ENCODE measurements at places on chromosomes 7 and 10. TPM values are rescaled to one million over a fixed set of nuclear protein-coding genes. Genes with fewer than 3 reads are reported as not detected.

GRCh38 chr10:13922586-13922985 is 335.8 kb downstream of the PRPF18 start:
- DNase-seq = no peak

DNA sequence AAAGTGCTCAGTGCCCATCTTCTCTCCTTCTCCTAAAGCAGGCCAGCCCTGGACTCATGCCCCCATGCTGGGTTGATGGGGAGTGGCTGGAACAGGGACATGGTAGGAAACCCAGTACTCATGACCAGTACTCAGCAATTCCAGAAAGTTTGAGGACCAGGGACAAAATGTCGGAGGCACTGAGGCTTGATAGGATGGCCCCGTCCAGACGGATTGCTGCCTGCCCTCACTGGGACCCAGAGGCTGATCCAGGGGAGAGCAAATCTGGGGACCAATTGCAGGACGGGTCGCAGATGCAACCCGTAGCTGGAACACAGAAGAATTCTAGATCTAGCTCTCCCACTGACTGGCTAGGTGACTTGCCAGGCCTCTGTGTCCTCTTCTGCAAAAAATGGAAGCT is 5.1 kb downstream of the ZCCHC24 start:
- no peak for DNase-seq

- DNase-seq = no peak
These were observed 53.5 kb downstream of the SEPTIN7 start for GRCh38 chr7:35854311-35854710.

- DNase-seq = no peak
These were observed 184.8 kb upstream of the NRP1 start for GRCh38 chr10:33519130-33519860.

- no peak for DNase-seq
These were observed 5.9 kb downstream of the SEMA3E start for GRCh38 chr7:83643012-83643411.

GRCh38 chr10:92572362-92573090 is 1.4 kb downstream of the IDE start:
- DNase-seq = no peak

DNA sequence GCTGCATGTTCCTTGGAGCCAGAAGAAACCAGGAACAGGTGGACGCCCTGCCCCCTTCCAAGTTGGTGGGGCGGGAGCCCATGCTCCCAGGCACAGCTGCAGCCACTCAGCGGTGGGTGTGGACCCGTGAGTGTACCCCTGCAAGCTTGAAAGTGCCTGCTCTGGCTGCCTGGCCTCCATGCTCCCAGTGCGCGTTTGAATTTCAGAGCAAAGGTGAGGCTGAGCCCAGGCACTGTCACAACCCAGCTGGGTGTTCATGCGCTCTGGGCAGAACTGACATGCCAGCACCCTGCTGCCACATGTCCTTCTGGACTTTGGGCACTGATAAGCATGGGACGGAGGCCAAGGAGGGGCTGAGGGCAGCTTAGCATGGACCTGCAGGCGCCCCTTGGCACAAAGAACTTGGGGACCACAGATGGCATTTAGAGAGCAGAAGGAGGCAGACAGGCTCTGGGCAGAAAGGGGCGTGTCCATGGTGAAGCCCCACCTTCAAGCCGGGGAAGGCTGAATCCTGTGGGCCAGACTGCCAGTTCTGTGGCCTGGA is 402.0 kb upstream of the NRG3 start:
- no peak for DNase-seq

GRCh38 chr7:84914598-84914997 is 272.3 kb downstream of the SEMA3D start:
- no peak for DNase-seq

GRCh38 chr10:51918884-51919325 is 219.5 kb upstream of the CSTF2T start:
- no peak for DNase-seq

GRCh38 chr10:87896216-87896615 is 32.8 kb downstream of the PTEN start:
- DNase-seq = no peak

- DNase-seq = no peak
These were observed 186.2 kb upstream of the MKLN1 start for GRCh38 chr7:131141443-131141967.

GRCh38 chr10:91860885-91861284 is 48.4 kb downstream of the FGFBP3 start:
- DNase-seq = no peak

- no peak for DNase-seq
These were observed 247.5 kb downstream of the THSD7A start for GRCh38 chr7:11584406-11585031.

DNA sequence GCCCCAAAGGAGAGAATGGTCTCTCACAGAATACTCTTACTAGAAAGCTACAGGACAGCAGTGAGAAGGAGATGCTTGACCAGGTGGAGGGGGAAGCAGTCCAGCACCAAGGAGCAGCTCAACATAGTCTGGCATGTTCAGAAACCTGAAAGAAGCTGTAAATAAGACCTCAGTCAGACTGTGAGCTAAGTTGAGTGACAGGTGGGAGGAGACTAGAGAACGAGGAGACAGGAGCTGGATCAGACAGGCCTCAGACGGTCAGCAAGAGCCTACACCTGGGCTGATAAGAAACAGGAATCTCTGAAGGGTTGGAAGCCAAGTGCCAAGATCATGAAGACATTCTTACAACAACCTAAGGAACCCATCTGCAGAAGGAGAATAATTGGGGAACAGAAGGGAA is 54.5 kb downstream of the ELMO1 start:
- no peak for DNase-seq

DNA sequence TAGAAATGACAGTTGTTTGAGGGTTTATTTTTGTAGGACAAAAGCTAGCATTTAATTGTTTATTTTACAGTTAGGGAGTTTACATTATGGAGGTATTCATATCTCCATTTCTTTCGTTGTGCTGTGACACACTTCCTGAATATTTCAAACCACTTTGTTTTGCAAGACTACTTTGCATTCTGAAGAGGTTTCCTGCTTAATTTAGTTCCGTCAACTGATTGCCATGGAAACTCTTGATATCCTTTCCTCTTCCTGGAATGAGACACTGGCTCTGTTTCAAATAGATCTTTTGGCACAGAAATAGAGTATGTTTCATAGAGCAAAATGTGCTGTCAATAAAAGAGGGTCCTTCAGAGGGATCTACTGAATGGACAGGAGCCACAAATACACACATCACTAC is 159.5 kb upstream of the AGR3 start:
- no peak for DNase-seq

DNA sequence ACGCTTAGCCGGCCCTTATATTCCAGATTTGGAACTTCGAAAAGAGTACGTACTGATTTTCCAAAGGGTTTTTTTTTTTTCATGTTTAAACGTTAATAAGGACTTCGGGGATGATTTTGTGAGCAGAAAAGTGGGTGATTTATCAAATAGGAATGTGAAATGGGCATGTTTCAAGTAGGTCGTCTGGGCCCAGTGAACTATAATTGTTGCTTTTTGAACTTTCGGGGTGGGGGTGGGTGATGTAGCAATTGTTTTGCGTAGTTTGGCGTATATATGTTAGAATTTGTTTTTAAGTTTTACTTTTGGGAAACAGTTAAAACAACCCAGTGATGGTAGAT is 299 bp upstream of the PBLD start:
- no peak for DNase-seq

- DNase-seq = no peak
These were observed 20.3 kb downstream of the MRPS24 start for GRCh38 chr7:43849047-43849446.

GRCh38 chr7:75546237-75547015 is 54.3 kb downstream of the SPDYE5 start:
- DNase-seq = no peak

- DNase-seq = no peak
These were observed 74.6 kb upstream of the PRSS58 start for GRCh38 chr7:142332421-142332820.

Gene TDRD1
- 0.03 TPM for polyA plus RNA-seq

Gene CARD11
- 4.7 TPM for polyA plus RNA-seq

Gene SLC39A12
- polyA plus RNA-seq = not detected

Gene LMOD2
- polyA plus RNA-seq = not detected

Gene NOC3L
- polyA plus RNA-seq = 6.2 TPM

Gene ITPRIP
- polyA plus RNA-seq = 12.1 TPM

Gene C10orf53
- polyA plus RNA-seq = not detected

Measured in adrenal gland (tissue), 19 donors.